ENCODE measurements at places on chromosomes 2 and 18. TPM values are rescaled to one million over a fixed set of nuclear protein-coding genes. Genes with fewer than 3 reads are reported as not detected.
A peak's percentile ranks its signal among the peaks of the same experiment; 100 is the strongest.

- no peaks in the 10 kb centered on the region for H3K27me3 ChIP-seq
- DNase-seq = no peak
- no peak overlapping the region for H3K4me3 ChIP-seq
- no peaks in the 10 kb centered on the region for H3K4me1 ChIP-seq
- H3K36me3 ChIP-seq = no peaks in the 10 kb centered on the region
These were observed 101.4 kb downstream of the PDCL3 start for GRCh38 chr2:100664021-100664755.

DNA sequence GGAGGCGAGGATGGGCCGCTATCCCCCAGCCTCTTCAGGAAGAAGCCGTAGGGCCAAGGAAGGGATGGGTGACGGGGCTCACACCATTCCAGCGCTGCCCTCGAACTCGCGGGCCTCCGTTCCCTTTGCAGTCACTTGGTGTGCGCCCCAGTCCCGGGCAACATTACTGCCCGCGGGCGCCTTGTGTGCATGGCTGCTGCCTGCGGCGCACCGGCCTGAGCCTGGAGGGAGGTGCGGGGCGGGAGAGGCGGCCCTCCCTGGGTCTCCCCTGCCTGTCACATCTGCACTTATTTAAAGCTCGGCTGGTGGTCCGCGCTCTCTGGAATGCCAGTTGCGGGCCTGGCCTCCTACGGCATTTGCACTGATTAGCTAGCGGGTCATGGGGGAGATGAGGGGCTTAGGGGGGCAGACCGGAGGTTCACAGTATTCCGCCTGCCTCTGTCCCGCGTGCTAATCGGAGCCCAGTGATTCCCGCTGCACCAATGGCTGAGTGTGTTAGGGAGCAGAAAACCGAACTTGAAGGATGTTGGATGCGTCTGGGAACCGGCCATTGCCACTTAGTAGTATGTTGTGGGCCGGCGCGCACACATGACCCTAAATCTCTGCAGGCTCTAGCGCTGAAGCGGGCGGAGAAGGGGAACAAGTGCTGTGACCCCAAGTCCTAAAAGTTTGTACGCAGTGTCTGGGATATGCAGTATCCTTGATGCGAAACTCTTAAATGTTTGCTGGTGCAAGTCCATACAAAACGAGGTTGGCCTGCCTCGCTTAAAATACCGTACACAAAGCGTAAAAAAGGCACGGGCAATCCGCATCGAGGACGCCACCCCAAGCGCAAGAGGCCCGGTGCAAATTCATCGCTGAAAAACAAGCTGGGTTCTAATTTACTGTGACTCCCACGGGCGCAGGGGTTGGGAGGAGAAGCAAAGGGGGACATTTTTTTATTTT lies 161.2 kb upstream of the SIX2 start:
- no peak for DNase-seq
- H3K27ac ChIP-seq = peak overlapping the region; percentile 43
- H3K4me3 ChIP-seq = peak overlapping the region; percentile 54
- H3K27me3 ChIP-seq = peaks cover 68% of the 10 kb centered on the region
- no peaks in the 10 kb centered on the region for H3K36me3 ChIP-seq
- peaks cover 23% of the 10 kb centered on the region for H3K4me1 ChIP-seq

XIRP2 gene
- total RNA-seq = not detected

ASIC4 gene
- total RNA-seq = 2.0 TPM

- no peak overlapping the region for H3K4me3 ChIP-seq
- H3K36me3 ChIP-seq = peaks cover 3% of the 10 kb centered on the region
- H3K27me3 ChIP-seq = no peaks in the 10 kb centered on the region
- no peak for DNase-seq
- no peak overlapping the region for H3K27ac ChIP-seq
These were observed 155.4 kb upstream of the ACAA2 start for GRCh38 chr18:49968644-49969309.

SKOR2 gene
- not detected for total RNA-seq

RNASEH1 gene
- 2.3 TPM for total RNA-seq

- no peak overlapping the region for H3K27ac ChIP-seq
- no peaks in the 10 kb centered on the region for H3K4me1 ChIP-seq
- H3K4me3 ChIP-seq = no peak overlapping the region
- no peaks in the 10 kb centered on the region for H3K36me3 ChIP-seq
These were observed 5.7 kb downstream of the TCF23 start for GRCh38 chr2:27154488-27154887.

DNA sequence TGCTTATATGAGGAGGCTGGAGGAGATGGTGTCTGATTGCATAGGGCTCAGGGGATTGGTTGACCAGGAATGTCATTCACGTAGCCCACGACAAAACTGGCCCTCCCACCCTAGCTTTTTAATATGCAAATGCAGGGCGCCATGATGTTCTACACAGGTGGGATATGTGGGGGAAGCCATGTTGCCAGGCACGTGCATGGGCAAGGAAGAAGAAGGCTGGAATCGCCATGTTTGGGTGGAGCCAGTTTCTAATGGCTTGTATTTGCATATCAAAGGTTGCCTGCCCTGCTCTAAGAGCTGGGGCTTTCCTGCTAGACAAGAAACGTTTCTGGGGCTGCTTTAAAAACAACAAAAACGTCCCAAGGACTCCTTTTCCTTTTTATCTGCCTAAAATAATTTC lies 26.5 kb upstream of the LINC00305 start:
- DNase-seq = no peak
- no peaks in the 10 kb centered on the region for H3K4me1 ChIP-seq
- H3K27ac ChIP-seq = no peak overlapping the region
- no peaks in the 10 kb centered on the region for H3K36me3 ChIP-seq

CRYBA2 gene
- not detected for total RNA-seq

GRCh38 chr2:234708091-234708683 lies 211.3 kb upstream of the ARL4C start:
- no peaks in the 10 kb centered on the region for H3K27me3 ChIP-seq
- no peak overlapping the region for H3K4me3 ChIP-seq
- H3K4me1 ChIP-seq = no peaks in the 10 kb centered on the region

DNA sequence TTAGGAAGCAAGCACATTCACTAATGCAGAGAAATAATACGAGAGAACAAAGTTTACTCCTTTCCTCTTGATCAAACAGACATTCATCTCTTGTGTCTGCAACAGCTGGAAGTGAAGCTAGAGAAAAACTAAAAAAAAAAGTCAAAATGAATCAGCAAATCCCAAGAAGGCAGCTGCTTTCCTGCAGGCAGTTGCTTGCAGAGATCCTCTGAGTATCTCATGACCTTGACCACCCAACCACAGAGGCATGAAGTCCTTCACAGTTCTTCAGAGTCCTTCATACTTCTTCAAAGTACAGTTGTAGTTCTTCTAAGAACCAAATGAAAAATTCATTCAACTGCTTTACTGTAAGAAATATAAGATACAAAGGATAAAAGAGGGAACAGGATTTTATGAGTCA lies 97.2 kb upstream of the ACVR1C start:
- H3K36me3 ChIP-seq = peaks cover 6% of the 10 kb centered on the region
- no peak for DNase-seq
- H3K4me3 ChIP-seq = no peak overlapping the region
- no peak overlapping the region for H3K27ac ChIP-seq

GRCh38 chr2:46299365-46300263 lies 2.4 kb downstream of the EPAS1 start:
- no peaks in the 10 kb centered on the region for H3K36me3 ChIP-seq
- peak; percentile 79 for DNase-seq
- peak overlapping the region; percentile 93 for H3K27ac ChIP-seq
- H3K4me3 ChIP-seq = peak overlapping the region; percentile 55

- H3K4me1 ChIP-seq = peaks cover 30% of the 10 kb centered on the region
- DNase-seq = no peak
- no peaks in the 10 kb centered on the region for H3K27me3 ChIP-seq
- no peak overlapping the region for H3K27ac ChIP-seq
- H3K4me3 ChIP-seq = no peak overlapping the region
- no peaks in the 10 kb centered on the region for H3K36me3 ChIP-seq
These were observed 12.0 kb downstream of the DYSF start for GRCh38 chr2:71465356-71465755.

GRCh38 chr2:24973812-24974211 lies 2.1 kb upstream of the DNAJC27 start:
- peak overlapping the region; percentile 99 for H3K27ac ChIP-seq
- DNase-seq = peak; percentile 42
- peaks cover under 1% of the 10 kb centered on the region for H3K36me3 ChIP-seq
- H3K4me1 ChIP-seq = peaks cover 12% of the 10 kb centered on the region
- H3K4me3 ChIP-seq = no peak overlapping the region

GRCh38 chr2:117702098-117702497 lies 112.4 kb upstream of the DDX18 start:
- no peaks in the 10 kb centered on the region for H3K36me3 ChIP-seq
- DNase-seq = no peak
- H3K4me3 ChIP-seq = no peak overlapping the region
- no peaks in the 10 kb centered on the region for H3K4me1 ChIP-seq
- H3K27ac ChIP-seq = no peak overlapping the region

GRCh38 chr2:202773301-202773973 lies 98.1 kb downstream of the ICA1L start:
- peaks cover 32% of the 10 kb centered on the region for H3K36me3 ChIP-seq
- H3K4me1 ChIP-seq = no peaks in the 10 kb centered on the region
- no peak overlapping the region for H3K27ac ChIP-seq

DNA sequence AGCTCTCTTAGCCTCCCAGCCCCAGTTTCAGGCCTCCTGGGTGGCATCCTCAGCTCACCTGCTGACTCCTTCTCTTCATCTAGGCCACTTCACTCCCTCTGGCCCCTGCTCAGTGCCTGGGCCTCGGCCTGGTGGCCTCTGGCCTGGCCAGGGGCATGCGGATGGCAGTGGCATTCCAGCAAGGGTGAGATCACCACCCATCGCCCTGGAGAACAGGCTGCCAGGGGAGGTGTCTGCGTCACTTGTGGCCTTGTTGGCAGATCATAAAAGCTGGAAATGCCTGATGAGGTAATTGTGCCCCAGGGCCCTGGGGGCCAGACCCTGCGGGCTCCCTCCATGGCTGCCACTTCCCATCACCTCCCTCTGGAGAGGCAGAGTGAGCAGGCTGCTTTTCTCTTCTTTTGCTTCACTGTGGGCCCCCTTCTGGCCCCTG lies 72.5 kb upstream of the SMAD2 start:
- peaks cover 3% of the 10 kb centered on the region for H3K4me1 ChIP-seq
- peak; percentile 28 for DNase-seq
- no peak overlapping the region for H3K4me3 ChIP-seq
- peak overlapping the region; percentile 28 for H3K27ac ChIP-seq
- H3K27me3 ChIP-seq = peaks cover 5% of the 10 kb centered on the region

GRCh38 chr2:175834477-175834876 lies 167.6 kb downstream of the LNPK start:
- no peak overlapping the region for H3K4me3 ChIP-seq
- peak; percentile 24 for DNase-seq
- no peaks in the 10 kb centered on the region for H3K36me3 ChIP-seq

OTOS gene
- total RNA-seq = not detected

GRCh38 chr2:16745466-16745865 lies 79.8 kb upstream of the CYRIA start:
- no peaks in the 10 kb centered on the region for H3K36me3 ChIP-seq
- H3K4me3 ChIP-seq = no peak overlapping the region
- no peak for DNase-seq
- no peak overlapping the region for H3K27ac ChIP-seq

MALL gene
- total RNA-seq = not detected

DUSP2 gene
- 5.8 TPM for total RNA-seq

UPP2 gene
- total RNA-seq = not detected

DNA sequence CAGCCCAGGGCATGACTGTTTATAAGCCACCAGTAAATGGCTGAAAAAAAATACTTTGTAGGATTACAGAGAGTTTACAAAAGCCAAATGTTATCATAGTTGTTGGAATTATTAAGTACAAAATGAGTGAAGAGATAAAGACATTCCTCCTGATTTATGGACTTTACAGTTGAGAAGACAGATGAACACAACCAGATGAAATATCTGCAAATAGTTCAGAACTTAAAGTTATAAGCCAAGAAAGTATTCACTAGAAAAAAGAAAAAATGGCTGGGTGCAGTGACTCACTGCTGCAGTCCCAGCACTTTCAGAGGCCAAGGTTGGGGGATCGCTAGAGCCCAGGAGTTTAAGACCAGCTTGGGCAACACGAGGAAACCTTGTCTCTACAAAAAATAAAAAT lies 11.2 kb downstream of the PMAIP1 start:
- DNase-seq = no peak
- H3K4me3 ChIP-seq = no peak overlapping the region
- H3K36me3 ChIP-seq = no peaks in the 10 kb centered on the region
- no peaks in the 10 kb centered on the region for H3K4me1 ChIP-seq

POU3F3 gene
- total RNA-seq = not detected

ANKRD36B gene
- total RNA-seq = 32.2 TPM

CXCR4 gene
- 42.6 TPM for total RNA-seq

DNA sequence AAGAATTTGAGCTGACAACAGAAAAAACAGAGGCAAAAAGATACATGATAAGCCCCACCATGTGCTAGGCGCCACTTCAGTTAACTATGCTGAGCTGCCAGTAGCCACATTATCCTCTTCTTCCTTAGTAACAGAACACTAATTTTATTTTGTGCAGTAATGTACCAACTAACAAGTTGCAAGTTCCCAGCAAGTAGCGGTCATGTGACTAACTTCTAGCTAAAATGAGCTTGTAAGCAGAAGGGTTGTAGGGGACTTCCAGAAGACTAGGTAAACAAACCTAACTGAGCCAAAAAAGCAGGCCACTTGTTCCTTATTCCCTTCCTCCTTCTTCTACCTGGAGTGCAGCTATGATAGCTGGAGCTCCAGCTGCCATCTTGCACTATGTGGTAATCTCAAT lies 75.5 kb downstream of the DTNB start:
- DNase-seq = no peak
- H3K4me3 ChIP-seq = no peak overlapping the region
- no peaks in the 10 kb centered on the region for H3K4me1 ChIP-seq
- no peak overlapping the region for H3K27ac ChIP-seq

DNA sequence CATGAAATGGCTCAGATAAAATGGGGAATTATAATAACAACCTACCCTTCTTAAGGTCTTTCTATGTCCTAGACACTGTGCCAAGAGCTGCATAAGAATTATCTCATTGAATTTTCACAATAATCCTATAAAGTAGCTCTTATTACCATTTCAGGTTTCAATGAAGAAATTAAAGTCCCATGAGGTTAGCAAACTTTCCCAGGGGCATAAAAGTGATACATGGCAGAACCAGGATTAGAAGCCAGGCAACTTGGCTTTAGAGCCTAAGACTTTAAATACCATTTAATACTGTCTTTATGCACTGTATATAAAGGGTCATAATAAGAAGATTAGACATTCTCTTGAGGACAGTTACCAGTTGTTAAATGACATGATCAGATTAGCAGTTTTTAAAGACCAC lies 130.1 kb downstream of the GCA start:
- no peak overlapping the region for H3K27ac ChIP-seq
- no peak for DNase-seq
- no peaks in the 10 kb centered on the region for H3K4me1 ChIP-seq
- H3K4me3 ChIP-seq = no peak overlapping the region
- H3K36me3 ChIP-seq = no peaks in the 10 kb centered on the region
- H3K27me3 ChIP-seq = no peaks in the 10 kb centered on the region
